ENCODE measurements at places on chromosomes 7 and 10.

DNA sequence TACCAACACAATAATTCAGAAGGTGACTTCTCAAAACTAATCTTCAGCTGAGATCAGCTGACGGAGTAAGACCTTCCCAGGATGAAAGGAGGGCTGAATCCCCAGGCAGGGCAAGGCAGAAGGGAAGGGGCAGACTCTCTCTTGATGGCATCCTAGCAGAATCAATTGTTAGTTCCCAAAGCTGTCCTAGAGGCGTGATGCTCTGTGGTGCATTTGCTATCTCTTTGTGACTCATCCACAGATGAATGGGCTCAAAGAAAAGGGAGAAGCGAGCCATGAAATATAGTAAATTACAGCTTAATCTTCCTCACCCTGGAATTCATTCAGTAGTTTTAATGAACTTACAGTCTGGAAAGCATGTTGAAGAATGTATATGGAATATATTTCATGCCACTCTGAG lies 37.2 kb downstream of the PDE1C start:
- DNase-seq: no peak

DNA sequence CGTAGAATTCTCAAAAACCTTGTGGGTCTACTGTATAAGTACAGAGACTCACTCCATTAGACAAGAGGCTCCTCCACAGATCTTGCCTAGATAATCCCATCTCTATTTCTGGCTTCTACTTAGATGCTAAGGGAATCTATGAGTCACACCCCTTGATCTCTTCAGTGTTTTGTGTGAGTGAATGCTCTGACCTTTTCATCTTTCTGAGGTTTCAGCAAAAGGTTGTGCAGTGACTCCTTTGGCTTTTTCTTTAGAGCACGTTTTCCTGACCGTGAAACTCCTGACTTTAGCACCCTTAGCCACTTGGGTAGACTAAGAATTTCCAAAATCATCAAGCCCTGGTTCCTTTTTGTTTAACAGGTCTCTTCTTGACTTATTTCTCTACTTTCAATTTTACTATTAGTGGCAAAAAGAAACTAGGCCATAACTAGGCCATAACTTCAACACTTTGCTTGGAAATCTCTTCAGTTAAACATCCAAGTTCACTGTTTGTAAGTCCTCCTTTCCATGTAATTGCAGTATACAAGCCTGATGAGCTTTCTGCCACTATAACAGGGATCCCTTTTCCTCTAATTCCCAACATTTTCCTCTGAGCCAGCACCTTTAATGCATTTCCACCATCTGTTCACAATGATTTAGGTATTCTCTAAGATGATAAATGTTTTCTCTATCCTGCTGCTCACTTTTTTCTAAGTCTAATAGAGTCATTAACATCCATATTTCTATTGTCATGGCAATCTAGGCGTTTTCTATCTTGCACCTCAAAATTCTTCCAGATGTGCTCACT lies 19.4 kb downstream of the COPG2 start:
- no peak for DNase-seq

DNA sequence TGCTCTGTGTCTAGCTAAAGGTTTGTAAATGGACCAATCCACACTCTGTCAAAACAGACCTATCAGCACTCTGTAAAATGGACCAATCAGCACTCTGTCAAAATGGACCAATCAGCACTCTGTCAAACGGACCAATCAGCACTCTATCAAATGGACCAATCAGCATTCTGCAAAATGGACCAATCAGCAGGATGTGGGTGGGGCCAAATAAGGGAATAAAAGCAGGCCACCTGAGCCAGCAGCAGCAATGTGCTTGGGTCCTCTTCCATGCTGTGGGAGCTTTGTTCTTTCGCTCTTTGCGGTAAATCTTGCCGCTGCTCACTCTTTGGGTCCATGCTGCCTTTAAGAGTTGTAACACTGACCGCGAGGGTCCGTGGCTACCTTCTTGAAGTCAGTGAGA lies 740.5 kb upstream of the POM121L12 start:
- no peak for DNase-seq

DNA sequence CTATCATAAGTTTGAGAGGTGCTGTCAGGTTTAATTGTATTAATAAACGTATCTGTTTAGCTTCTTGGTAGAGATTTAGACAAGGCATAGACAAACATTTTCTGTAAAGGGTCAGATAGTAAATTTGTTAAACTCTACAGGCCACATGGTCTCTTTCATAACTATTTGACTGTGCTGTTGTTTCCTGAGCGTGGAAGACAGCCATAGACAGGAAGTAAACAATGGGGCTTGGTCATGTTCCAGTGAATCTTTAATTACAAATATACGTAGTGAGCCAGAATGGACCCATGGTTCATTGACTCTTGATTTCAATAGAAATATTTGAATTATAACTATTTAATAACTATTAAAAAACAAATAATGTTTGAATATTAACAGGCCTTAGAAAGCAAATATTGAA lies 451.1 kb downstream of the SH2D4B start:
- no peak for DNase-seq

DNA sequence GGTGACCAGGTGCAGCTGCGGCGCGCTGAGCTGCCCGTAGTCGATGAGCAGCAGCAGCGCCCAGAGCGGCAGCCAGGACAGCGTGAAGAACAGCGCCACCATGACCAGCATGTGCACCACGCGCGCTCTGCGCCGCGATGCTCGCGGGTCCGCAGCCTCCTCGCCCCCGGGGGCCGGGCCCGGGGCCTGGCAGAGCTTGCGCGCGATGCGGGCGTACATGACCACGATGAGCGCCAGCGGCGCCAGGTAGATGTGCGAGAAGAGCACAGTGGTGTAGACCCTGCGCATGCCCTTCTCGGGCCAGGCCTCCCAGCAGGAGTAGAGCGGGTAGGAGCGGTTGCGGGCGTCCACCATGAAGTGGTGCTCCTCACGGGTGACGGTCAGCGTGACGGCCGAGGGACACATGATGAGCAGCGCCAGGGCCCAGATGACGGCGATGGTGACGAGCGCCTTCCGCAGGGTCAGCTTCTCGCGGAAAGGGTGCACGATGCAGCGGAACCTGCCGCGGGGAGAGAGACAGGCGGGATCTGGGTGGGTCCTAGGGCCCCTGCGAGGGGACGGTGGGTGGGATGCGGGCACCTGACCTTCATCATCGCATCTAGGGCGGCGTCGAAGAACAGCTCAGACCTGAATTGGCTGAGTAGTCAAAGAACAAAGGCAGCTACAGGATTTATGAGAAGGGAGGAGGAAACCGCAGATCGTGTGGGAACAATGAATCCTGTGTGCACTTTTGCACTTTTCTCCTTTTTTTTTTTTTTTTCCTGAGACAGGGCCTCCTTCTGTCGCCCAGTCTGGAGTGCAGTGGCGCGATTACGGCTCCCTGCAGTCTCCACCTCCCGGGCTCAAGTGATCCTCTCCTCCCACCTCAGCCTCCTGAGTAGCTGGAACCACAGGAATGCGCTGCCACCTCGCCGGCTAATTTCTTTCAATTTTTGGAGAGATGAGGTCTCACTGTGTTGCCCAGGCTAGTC lies 22.4 kb upstream of the PPA1 start:
- DNase-seq: no peak

DNA sequence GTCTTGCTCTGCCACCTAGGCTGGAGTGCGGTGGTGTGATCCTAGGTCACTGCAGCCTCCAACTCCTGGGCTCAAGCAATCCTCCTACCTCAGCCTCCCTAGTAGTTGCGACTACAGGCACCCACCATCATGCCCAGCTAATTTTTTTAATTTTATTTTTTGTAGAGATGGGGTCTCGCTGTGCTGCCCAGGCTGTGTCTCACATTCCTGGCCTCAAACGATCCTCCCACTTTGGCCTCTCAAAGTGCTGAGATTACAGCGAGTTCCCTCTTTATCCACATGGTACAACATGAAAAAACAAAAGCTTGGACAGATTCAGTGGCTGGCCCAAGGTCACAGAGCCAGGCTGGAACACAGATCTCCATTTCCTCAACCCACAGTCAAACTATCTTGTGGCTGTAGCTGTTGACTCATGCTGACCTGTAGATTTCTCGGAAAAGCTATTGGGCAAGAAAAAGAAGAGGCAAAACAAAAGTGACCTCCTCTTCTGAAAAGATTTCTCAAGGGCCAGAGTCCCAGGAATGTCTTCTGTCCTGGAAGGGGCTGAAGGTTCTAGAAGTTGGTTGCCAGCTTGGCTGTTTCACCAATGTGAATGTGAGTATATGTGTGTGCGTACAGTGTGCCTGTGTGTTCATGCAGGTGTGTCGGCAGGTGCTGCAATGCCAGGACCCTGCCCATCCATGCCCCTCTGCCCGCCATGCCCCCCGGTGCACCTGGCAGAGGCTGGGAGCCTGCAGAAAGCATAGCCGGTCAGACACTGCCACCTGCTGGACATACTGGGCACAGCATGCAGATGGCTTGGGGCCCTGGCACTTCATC lies 28.4 kb downstream of the TMEM130 start:
- peak; percentile 72 for DNase-seq

DNA sequence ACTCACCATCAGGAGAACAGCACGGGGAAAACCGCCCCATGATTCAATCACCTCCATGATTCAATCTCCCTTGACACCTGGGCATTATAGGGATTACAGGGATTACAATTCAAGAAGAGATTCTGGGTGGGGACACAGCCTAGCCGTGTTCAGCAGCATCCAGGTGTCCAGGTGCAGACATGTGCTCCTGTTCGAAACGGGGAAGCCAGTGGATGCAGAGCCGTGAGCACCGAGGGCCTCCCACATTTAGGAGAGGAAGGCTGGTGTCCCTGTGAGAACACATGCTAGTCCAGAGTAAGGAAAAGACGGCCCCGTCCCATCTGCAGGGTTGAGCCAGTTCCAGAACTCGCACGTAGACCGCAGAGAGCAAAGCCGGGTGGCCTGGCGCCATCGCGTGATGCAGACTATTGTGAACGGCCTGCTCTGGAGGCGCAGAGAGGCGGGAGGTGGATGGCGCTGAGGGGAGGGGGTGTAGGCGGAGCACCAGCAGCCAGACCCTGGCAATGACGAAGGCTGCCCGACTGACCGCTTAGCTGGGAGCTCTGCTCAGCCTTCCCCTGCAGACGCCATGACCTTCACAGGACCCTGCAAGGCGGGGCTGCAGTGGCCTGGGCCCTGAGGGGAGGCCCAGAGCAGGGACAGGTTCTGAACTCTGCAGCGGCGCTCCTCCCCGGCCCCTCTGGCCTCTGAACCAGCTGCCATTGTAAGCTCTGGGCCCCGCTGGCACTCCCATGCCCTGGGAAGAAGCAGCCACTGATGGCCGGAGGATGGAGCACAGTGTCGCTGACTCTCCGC lies 141.6 kb upstream of the TCERG1L start:
- no peak for DNase-seq
